ENCODE measurements at places on chromosomes 13 and 19.

DNA sequence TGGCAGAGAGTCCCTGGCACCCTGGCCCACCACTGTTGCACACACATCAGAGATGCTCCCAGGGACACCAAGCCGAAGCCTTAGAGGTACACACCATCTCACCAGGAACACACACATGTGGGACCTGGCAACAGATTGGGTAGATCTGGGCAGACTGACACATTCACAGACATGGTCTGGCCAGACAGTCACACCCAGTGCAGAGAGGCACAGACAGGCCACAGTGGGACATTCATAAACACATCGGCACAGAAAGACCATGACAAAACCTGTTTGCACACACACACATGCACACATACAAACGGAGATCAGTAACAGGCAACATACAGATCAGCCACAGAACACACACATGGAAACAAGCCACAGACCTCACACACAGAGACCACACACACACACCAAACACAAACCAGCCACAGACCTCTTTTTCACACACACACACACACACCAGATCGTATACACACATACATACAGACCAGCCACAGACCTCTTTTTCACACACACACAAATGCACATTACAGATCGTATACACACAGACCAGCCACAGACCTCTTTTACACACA, 6.3 kb upstream of the JUNB start:
- DNase-seq, result no peak

DNA sequence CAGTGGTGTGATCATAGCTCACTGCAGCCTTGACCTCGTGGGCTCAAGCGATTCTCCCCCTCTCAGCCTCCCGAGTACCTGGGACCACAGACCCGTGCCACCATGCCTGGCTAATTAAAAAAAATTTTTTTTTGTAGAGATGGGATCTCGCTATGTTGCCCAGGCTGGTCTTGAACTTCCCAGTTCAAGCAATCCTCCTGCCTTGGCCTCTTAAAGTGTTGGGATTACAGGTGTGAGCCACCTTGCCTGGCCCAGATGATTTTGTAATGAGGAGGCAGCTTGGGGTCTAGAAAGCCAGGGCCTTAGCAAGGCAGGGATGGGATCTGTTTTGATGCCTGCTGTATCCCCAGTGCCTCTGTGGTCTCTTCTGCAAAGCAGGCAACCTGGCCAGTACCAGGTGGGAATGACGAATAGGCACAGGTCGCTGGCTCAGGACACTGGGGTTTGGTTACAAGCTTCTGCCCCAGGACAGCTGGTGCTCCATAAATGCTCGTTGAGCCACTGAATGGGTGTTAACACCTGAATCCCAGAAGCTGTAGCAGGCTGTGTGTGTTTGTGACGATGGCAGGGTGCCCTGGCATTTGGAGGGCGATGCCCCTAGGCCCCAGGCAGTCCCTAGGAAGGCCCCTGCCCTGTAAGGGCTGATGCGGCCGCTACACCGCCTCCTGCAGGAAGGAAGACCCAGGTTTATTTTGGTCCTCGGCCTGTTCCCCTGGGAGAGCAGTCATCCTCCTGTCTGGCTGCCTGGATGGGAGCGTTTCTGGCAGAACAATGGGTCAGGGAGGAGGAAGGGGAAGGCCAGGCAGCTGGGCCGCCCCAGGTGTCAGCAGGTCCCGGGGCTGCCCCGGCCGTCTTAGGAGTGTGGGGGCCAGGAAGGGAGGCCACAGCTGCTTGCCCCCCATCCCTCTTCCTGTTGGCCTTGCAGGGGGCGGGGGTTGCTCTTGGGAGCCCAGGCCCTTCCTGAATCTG, 8.6 kb downstream of the TNFAIP8L1 start:
- DNase-seq, result no peak

DNA sequence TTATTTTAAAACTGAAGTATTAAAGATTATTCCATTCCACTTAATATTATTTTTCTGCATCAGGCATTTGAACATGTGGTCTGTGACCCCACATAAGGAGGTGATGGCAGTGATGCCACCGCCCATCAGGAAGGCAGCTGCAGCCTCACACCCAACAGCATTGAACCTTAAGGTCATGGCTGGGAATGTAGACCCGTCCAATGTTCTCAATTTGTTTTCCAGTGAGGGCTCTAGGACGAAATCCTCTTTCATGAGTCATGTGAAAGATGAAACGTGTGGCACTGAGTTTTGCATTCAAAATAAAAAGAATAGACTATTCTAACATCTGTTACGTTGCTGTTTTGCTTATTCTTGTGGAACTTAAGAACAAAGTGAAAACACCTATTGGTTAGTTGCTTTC, 74.5 kb upstream of the ANKRD10 start:
- no peak for DNase-seq

GRCh38 chr19:41265395-41266153, 1.4 kb downstream of the HNRNPUL1 start:
- DNase-seq, result no peak

- no peak for DNase-seq
These were observed 56.4 kb upstream of the NPAS1 start for GRCh38 chr19:46963093-46963734.

GRCh38 chr13:104694397-104694796, 1628.2 kb upstream of the SLC10A2 start:
- no peak for DNase-seq

DNA sequence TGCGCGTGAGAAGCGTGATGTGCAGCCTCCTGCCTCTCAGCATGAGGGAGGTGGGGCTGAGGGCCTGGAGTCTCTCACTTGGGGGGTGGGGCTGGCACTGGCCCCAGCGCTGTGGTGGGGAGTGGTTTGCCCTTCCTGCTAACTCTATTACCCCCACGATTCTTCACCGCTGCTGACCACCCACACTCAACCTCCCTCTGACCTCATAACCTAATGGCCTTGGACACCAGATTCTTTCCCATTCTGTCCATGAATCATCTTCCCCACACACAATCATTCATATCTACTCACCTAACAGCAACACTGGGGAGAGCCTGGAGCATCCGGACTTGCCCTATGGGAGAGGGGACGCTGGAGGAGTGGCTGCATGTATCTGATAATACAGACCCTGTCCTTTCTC, 8.7 kb downstream of the CD177 start:
- DNase-seq, result no peak

DNA sequence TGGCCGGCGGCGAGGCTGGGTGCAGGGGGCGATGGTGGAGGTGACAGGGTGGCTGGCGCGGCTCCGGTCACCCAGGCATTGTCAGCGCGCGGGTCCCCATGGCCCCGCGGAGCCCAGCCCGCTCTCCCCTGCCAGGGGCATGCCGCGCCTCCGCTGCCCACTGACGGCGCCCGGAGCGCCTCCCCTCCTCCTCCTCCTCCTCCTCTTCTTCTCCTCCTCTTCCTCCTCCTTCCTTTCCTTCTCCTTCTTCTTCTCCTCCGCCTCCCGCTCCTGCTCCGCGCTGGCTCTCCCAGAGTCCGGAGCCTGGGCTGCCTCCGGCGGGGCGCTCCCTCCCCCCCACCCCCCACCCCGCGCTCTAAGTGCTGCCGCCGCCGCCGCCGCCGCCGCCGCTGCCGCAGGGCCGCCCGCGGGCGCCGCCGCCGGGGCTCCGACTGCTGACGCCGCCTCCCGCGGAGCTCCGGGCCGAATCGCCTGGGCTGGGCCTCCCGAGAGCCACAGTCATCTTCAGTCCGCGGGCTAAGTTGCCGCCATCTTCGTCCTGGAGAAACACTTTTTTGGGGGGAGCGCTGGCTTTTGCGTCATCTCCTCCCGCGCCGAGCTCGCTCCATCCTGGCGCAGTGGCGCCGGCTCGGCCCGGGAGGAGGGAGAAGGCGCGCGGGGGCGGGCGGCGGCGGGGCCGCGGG, 348.3 kb downstream of the LIG4 start:
- DNase-seq, result no peak

DNA sequence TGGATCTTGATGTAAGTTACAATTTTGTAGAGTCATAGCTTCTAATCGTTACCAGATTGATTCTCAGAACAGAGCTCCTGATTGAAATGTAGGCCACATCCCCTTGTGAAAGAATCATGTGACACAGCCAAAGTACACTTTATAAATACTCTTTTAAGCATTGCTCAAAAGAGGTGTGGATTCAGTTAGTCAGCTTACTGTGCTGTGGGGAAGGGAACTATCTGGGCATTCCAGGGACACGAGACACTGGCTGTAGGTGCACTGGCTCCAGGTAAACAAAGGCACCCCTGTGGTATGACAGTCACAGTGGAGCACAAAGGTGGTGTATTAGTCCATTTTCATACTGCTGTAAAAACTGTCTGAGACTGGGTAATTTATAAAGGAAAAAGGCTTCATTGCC, 222.8 kb downstream of the LIG4 start:
- DNase-seq, result no peak

DNA sequence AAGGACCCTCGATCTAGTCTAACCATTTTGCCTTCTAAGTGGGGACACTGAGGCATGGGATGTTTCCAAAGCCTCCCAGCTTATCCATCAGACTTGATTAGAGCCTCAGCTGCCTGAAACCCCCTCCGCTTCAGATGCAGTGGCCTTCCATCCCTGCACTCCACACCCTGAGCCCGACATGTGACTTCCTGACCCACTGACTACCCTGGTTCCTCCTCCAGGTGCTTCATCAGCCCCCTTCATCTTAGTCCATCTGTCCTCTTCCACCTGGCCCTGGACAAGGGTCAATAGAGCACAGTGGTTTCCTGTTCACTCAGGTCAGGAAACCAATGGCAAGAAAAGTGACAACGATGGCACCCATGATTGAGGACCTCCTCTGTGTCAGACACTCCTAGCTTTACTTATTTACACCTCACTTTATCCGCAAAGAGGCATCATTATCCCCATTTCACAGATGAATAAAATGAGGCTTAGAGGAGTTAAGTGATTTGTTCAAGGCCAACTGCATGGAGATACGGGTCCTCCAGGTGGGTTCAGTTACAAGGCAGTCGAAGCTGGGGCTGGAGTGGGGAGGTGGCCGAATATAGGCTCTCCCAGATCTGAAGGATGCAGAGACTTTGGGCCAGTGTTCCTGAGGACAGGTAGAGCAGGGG, 81.6 kb upstream of the TM9SF2 start:
- no peak for DNase-seq

DNA sequence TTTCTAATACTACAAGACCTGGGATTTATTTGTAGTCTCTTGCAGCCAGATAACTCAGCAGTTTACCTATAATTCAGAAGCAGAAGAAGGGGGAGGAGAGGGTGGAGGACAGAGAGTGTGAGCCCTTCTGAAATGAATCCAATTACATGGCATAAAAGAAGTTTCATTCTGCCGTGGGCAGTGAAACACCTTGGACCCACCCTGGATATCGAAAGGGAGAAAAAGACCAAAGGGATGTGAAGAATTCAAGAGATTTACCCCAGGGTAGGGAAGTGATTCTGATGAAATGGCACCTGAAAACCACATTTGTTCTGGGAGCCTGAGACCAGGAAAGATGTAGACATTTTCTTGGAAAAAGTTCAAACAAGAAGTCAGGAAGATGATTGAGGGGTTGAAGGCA, 140.9 kb downstream of the NDFIP2 start:
- DNase-seq, result no peak

DNA sequence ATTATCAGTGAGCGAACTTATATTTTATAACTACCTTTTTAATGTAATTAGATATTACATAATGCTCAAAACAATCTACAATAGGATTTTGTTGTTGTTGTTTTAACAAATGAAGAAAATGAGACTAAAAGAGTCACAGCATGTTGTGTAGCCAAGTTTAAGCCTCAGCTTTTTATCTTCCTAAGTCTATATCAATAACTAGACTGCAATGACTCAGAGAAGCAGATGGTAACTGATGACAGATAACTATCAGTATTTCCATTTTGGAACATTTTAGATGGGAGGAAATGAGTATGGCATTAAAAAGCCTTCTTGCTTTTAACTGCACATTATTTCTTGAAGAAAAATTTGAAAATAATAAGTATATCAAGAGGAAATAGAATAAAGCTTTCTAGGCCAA, 825.2 kb downstream of the SLITRK1 start:
- no peak for DNase-seq

- no peak for DNase-seq
These were observed 10.5 kb upstream of the ZNF112 start for GRCh38 chr19:44367024-44367423.

DNA sequence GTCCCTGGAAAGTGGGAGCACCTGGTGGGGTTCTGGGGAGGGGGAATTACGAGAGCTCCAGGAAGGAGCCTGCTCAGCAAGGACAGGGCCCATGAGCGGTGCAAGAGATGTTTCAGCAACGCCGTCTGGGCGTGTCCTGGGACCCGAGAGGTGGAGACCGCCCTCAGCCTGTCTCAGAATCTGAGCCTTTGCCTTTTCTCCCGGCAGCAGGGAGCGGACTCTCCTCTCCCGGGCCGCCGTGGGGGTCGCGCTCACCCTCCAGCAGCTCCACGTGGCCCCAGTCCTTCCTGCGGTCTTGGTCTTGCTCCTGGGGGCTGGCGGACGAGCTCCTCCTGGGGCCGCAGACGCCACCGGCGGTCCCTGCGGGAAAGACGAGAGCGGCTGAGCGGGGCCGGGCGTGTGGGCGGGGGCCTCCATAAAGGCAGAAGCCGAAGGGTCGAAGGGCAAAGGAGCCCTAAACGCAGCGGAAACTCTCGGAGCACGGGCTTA, 714 bp downstream of the POLRMT start:
- no peak for DNase-seq

GRCh38 chr13:22168437-22169190, 497.7 kb downstream of the FGF9 start:
- no peak for DNase-seq

- DNase-seq, result no peak
These were observed 618.4 kb upstream of the SLITRK5 start for GRCh38 chr13:87052731-87053130.

DNA sequence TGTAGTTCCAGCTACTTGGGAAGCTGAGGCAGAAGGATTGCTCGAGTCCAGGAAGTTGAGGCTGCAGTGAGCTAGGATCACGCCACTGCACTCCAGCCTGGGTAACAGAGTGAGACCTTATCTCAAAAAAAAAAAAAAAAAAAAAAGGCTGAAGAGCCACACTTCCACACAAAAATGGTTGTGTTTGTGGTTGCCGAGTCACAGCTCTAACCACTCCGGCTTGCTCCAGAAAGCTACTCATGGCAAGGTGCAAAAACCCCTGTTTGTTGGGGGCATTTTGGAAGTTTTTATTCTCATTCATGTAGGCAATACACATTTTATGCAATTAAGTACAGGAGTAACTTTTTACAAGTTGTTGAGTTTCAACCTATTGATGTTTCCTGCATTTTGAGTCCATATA, 93.5 kb downstream of the INSR start:
- no peak for DNase-seq

DNA sequence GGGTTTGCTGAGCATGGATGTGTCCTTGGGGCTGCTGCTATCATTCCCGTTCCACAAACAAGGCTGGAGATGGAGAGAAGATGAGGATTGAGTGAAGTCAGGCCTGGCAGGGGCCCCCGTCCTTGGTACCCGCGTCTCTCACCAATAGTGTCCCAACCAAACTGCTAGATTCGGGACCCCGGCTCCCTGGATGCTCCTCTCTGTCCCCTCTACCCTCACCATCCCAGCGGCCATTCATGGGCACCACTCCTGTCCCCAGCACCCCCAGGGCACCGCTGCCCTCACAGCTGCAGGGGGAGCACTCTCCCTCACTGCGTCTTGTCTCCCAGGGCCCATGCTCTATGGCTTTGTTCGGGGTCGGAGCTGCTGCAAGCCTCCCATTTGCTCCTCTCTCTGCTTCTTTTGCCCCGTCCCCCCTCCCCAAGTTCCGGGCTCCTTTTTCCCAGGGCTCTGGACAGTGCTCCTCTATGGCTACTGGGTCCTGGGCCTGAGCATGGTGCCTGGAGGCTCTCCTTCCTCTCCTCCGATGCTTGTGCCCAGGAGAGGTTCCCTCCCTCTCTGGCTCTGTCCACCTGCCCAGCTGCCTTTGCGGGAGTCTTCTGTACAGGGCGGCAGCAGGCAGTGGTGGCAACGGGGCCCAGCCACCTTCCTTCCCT, 219.5 kb downstream of the TEX29 start:
- no peak for DNase-seq
